Activated T-helper 1 cell treated with anti-CD3 and anti-CD28 coated beads, Interleukin-2, amount 50 U/mL, for 16 hours (primary cell): ENCODE measurements at places on chromosomes 13 and 19.
A peak's percentile ranks its signal among the peaks of the same experiment; 100 is the strongest.

- DNase-seq = peak; percentile 21
Observed at GRCh38 chr19:7799640-7800355, 30.2 kb upstream of the EVI5L start.

- DNase-seq = peak; percentile 84
Observed at GRCh38 chr19:19776206-19777008, 43.5 kb upstream of the ZNF14 start.

DNA sequence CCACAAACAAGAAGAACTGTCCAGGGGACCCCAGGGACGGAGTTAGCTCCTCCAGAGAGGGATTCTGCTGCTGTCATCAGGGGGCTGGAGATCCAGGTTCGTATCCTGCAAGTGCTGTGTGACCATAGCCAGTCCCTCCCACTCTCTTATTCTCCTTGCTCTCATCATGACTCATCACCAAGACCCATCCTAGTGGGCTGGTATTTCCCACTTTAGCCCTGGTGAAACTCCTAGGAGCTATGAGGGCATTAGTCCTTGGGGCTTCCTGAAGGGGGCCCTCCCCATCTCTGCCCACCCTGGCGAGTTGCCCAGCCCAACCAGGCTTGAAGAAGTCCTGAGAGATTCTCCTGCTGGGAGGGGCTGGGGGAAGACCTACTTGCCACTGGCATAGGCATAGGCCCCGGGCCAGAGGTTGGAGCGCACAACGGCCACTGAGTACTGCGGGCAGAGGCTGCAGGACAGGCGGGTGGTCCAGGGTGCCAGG is 7.5 kb upstream of the DMWD start:
- DNase-seq = no peak

- DNase-seq = no peak
Observed at GRCh38 chr13:54658771-54659170, 1630.2 kb downstream of the OLFM4 start.

GRCh38 chr13:52127378-52127777 is 1.5 kb downstream of the NEK5 start:
- DNase-seq = no peak

DNA sequence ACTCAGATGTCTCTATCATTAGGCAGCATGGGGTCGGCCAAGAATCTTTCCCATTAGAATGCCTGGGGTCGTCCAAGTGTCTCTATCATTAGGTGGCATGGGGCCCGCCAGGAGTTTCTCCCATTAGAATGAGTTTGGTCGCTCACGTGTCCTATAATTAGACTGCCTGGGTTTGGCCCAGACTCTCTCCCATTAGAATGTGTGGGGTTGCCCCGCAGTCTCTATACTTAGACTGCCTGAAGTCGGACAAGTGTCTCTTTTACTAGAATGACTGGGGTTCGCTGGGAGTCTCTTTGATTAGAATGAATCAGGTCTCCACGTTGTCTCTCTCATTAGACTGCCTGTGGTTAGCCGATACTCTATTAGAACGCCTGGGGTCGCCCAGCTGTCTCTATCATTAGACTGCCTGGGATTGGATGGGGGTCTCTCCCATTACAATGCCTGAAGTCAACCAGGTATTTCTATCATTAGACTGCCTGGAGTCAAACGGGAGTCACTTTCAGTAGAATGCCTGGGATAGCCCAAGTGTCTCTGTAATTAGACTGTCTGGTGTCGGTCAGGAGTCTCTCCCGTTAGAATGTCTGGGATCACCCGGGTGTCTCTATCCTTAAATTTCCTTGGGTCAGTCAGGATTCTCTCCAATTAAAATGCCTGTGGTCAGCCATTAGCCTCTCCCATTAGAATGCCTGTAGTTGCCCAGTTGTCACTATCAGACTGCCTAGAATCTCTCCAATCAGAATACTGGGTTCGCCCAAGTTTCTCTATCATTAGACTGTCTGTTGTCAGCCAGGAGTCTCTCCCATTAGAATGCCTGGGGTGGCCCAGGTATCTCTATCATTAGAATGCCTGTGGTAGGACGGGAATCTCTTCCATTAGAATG is 1454.1 kb downstream of the UQCRFS1 start:
- DNase-seq = no peak

- DNase-seq = no peak
Observed at GRCh38 chr19:18802354-18802753, 11.2 kb upstream of the COMP start.

- DNase-seq = no peak
Observed at GRCh38 chr13:40383885-40384284, 282.6 kb downstream of the FOXO1 start.

- no peak for DNase-seq
Observed at GRCh38 chr13:100130092-100130491, 41.2 kb downstream of the PCCA start.

DNA sequence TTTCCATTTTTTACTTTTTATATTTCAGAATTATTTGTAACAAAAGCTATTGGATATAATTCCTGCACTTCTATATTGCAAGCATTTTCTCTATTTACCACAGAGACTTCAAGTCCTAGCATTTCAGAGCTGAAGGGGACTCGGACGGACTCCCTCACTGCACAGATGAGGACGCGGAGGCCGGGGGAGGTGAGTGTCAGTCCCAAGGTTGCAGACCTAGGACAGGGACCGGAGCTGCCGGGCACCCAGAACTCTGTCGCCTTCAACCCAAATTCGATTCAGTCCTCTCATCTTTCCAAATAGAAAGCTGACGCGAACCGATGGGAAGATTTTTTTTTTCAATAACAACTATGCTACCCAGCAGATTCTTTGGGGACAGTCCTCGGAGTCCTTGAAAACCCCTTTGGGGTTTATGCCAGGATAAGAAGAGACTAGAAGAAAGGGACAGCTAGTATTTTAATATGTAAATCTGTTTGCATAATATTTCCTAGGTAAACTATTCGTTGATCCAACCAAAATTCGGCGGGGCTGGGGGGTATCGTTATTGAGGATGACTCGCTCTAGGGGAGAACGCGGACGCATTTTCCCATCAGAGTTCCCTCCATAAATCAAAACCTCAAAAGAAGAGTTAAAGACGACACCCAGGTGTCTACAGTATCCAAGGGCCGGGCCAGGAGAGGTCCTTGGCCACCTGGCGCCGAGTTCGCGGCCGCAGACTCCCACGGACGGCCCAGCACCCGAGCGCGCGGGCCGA is 803 bp downstream of the FLT3 start:
- DNase-seq = no peak

DNA sequence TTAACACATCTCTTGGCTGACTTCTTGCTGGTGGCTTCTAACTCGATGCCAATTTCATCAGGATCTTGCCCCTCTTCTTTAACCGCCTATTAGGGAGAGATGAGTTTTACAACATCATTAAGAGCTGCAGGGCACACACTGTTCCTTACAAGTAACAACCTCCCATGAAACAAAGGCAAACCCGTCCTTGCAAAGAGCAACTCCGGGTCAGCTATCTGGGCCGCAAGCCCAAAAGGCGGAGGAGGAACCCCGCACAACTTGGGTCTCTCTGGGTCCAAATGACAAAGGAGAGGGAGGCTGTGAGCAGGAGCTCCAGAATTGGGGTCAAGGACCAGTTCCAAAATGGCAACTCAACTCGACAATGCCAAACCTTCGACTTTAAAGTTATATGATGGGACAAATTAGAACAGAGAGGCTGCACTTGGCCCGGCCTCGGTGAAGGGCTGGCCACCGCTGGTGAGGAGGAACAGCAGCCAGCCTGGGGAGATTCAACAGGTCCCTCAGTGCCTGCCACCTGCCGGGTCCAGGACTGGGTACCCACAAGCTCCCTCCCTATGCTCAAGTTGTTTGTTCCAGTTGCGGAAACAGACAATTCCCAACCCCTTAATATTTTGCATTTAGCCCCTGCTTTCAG is 1.1 kb downstream of the SAFB2 start:
- DNase-seq = no peak

GRCh38 chr13:22061371-22061805 is 390.5 kb downstream of the FGF9 start:
- DNase-seq = peak; percentile 30

- DNase-seq = no peak
Observed at GRCh38 chr13:112905086-112905485, 63.9 kb upstream of the MCF2L start.

DNA sequence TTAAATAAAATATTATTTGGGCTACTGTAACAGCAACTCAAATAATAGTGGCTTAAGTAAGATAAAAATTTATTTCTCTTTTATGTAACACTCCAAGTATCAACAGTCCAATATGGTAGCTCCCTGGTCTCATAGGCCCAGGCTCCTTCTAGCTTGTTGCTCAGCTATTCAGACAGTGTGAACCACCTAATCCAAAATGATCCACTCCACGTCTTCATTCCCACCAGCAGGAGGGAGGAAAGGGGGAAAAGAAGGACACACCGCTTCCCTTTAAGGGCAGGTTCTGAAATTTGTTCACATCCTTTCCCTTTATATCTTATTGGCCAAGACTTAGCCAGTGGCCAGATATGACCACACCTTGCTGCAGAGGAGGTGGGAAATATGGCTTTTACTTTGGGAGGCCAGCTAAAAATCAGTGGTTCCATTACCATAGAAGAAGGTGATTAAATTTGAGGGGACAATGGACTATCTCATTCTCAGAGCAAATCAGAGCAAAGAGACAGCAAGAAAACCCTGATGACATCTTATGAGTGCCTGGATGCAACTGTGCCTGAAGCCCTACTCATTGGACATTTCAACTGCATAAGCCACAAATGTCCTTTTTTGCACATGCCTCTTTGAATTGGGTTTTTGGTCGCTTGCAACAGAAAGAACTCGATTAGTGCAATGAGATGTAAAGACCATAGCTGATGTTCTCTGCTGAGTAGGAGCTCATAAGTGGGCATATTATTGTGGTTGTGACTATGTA is 7.0 kb upstream of the EPOR start:
- DNase-seq = no peak

- no peak for DNase-seq
Observed at GRCh38 chr13:108860418-108860817, 231.0 kb downstream of the MYO16 start.

- DNase-seq = no peak
Observed at GRCh38 chr19:8323781-8324185, 2.5 kb downstream of the RPS28 start.

GRCh38 chr19:55256562-55257460 is 2.0 kb downstream of the PPP6R1 start:
- no peak for DNase-seq

DNA sequence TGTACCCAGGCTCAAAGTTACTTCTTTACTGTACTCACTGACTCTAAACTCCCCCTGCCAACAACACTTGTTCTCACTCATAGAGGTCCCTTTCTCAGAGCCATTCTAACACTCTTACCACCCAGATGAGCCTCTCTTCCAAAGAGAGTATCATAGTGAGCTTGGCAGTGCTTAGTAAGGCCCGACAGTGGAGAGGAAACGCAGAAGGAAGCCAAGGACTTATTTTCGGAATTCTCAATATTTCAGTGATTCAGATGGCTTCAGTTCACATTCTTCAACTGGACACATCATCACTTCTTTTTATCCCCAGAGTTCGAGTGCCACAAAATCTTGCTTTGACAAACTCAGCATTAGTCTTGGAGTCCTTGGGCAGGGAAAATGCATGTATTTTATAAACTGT is 285.9 kb downstream of the DNAJC15 start:
- DNase-seq = no peak

GRCh38 chr19:17543986-17544385 is 11.5 kb upstream of the COLGALT1 start:
- DNase-seq = no peak

- peak; percentile 20 for DNase-seq
Observed at GRCh38 chr19:3849092-3849491, 19.7 kb downstream of the ZFR2 start.

GRCh38 chr13:23510544-23510916 is 59.7 kb upstream of the TNFRSF19 start:
- no peak for DNase-seq

- no peak for DNase-seq
Observed at GRCh38 chr19:24062190-24062589, 24.8 kb upstream of the ZNF254 start.

GRCh38 chr19:38735257-38735686 is 9.0 kb downstream of the CAPN12 start:
- no peak for DNase-seq

DNA sequence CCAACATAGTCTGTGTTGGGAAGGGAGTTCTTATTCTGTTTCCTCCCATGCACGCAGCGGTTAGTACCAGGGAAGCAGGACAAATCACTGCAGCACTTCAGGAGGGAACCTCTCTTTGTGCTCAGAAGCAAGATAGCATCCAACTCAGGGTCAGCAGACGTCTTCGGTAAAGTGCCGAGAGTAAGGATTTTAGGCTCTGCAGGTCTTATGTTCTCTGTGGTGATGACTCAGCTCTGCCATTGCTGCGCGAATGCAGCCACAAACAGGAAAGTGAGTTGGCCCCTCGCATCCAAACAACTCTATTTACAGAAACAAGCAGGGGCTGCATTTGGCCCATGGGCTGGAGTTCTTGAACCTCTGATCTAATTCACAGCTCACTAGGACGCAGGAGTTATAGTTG is 122.1 kb upstream of the SPATA13 start:
- no peak for DNase-seq

GRCh38 chr13:60000081-60000480 is 163.6 kb downstream of the DIAPH3 start:
- no peak for DNase-seq

DNA sequence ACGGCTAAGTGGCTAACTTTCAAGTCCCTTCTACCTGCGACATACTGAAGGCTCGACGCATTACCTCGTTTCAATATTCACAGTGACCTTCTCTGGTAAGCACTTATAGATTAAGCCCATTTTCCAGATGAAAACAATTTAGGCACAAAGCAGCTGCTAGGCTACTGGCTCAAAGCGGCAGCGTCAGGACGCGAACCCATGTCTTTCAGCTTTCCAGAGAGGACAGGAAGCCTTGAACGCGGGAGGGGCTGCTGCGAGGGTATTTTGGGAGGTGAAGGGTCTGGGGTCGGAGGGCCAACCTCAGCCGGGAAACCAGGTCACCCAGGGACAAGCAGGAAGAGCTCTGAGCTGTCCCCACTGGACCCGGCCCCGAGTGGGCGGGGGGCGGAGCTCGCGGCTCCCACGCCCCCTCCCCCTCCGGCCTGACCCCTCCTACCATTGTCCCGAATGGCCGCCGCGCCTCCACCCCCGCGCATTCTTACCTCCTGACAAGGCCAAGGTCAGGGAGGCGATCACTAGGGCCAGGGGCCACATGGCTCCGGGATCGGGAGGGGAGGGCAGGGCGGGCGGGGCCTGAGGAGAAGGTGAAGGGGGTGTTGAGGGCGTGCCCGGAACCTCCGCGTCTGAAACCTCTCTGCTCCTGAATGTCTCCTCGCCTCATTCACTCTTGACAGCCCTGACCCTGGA is at the start of gene KLK13:
Gene KLK13 (minus strand): TSS at position 559 of the 687 bp plus-strand sequence. CDS start 25 bp downstream, at position 534.
- DNase-seq = no peak

- no peak for DNase-seq
Observed at GRCh38 chr19:30119180-30119908, 177.3 kb downstream of the URI1 start.
